Stimulated activated CD8-positive, alpha-beta memory T cell treated with anti-CD3 and anti-CD28 coated beads, Interleukin-2, amount 100 ng/mL, for 1 hour (primary cell): ENCODE measurements at places on chromosomes 6 and 20.

DNA sequence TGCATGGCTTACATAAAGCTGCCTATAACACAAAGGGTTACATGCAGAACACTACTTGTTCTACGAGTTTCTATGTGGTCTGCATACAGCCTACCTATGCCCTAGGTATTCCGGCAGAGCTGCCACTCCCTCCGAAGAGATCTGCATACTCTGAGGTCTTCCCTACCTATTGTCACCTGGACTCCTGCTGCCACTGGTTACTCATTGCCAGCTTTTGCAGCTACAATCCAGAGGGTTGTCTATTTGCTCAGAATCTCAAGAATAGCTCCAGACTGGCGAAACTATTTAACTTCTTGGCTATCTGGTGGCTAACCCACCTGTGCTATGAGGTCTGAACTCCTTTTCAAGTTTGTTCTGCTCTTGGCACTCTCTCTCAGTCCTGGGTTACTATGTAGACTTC, 323.3 kb downstream of the BMP2 start:
- no peak for DNase-seq

DNA sequence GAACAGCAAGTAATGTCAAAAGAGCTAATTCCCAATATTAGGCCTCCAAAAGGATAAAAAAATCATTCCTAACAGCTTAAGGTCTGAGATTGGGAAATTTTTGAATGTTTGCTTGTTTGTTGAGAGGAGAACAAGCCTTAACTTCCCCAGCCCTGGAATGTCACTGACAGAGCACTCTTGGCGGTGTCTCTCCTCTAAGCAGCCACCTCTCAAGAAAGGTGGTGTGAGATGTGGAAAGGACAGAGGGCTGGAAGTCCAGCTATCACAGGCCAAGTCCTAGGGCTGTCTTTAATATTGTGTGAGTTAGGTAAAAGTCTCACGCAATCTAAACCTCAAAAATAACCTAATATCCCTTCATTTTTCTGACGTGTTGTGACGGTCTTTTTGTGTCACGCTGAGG, 101.6 kb downstream of the MTFR2 start:
- no peak for DNase-seq

DNA sequence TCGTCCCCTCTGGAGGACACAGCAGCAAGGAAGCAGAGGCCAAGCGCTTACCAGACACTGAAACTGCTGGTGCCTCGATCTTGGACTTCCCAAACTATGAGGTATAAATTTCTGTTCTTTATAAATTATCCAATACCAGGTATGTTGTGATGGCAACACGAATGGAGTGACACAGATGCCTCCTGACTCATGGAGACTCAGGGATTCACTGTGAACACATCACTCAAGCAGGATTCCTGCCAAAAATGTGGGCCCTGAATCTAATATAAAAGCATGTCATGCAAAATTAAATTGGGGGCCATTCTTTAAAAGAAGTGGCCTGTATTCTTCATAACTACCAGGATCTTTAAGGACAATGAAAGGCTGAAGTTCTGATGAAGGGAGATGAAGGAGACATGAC, 52.5 kb upstream of the SLC22A23 start:
- DNase-seq, result no peak

DNA sequence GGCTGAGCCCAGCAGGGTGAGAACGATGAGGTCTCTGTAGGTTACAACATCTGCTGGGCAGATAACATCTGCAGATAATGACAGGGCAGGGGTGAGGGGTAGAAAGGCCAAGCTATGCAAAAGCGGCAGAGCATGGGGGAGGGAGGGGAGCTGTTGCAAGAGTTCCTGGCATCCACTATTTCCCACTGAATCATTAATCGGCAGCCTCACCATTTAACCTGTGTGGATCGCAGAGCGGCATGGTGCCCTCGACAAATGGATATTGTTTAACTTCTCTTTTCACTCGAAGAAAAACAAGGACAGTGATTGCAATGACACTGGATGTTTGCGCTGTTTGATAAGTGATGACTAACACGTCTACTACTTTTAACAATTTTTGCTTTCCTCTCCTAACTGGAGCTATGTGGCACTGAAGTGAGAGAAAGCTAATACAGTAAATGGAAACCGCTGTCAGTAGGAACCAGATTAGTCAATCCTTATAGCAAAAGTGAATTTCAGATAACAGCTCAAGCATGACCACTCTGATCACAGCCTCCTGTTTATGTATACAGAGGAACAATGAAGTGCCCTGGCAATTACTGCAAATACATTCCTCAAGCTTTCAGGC, 381.5 kb downstream of the TFAP2A start:
- DNase-seq, result no peak

GRCh38 chr6:7827142-7827541, 83.4 kb downstream of the TXNDC5 start:
- no peak for DNase-seq

DNA sequence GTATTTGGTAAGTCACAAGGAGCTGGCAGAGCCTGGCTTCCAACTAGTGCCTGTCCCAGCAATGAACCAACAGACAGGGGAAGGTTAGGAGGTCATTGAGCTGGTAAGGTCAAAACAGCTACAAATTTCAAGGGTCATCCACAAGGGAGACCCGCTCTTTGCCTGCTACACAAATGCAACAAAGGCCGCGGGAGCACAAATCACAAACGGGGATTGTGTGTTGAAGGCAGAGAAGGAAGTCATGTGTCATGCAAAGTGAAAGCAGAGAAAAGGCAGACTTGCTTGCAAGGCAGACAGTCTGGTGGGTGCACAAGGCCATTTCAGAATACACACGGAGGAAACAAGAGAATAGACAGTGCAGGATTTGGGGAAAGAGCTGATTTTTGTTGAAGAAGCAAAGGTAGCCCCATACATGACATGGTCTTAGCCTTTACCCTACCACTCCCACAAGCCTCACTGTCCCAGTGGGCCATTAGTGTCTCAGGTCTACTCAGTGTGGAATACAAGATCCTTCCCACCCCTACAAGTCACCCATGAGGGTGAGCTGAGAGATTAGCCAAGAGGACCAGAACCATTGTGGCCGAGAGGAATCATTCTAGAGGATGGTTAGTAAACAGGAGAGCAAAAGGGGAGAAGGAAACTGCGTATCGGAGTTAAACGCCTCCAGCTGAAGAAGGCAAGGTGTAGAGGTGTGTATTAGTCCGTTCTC, 18.1 kb upstream of the SAMHD1 start:
- no peak for DNase-seq

- DNase-seq, result no peak
Observed at GRCh38 chr20:36482044-36482473, 59.3 kb upstream of the MYL9 start.

GRCh38 chr6:142011156-142011555, 121.6 kb upstream of the GJE1 start:
- no peak for DNase-seq
